ENCODE measurements at places on chromosomes 11 and 22.

DNA sequence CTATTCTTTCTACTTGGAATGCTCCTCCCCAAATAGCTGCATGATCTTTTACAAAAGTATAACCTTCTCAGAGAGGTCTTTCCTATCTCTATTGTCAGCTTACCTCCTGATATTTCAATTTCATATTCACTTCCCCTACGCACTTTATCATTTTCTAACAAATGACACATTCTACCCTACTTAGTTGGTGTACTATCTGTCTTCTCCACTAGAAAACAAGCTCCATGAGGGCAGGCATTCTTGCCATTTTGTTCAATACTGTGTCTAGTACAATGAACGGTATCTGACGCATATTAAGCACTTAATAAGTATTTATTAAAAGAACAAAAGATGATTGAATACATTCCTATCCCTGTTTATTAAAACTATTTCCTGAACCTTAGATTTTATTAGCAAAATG lies 96.5 kb upstream of the APOA1 start:
- ATAC-seq: no peak

- no peak for ATAC-seq
Observed at GRCh38 chr11:117627259-117627658, 169.8 kb downstream of the DSCAML1 start.

GRCh38 chr11:34250211-34250610 lies 107.6 kb downstream of the ABTB2 start:
- no peak for ATAC-seq

GRCh38 chr11:111231836-111232235 lies 13.7 kb upstream of the POU2AF2 start:
- ATAC-seq: no peak

DNA sequence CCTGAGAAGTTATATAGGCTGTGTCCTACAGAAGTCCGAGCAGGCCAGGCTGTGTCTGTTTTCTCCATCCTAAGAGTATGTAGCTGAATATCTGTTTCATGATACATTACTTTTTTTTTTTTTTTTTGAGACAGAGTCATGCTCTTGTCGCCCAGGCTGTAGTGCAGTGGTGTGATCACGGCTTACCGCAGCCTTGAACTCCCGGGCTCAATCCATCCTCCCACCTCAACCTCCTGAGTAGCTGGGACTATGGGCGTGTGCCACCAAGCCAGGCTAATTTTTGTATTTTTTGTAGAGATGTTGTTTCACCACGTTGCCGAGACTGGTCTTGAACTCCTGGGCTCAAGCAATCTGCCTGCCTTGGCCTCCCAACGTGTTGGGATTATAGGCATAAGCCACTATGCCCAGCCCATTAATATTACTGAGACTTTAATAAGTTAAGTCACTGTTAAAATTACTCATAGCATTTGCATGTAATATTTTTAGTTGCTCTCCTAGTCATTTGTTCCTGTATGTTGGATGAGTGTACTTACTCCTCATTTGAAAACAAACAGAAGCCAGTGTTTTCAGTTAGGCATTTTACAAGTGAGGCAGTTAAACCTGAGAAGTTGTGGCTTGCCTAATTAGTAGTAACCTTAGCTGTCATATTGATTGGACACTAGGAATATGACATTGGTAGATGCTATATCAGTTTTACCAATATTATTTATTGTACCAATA lies 26.1 kb downstream of the DRG1 start:
- peak; percentile 31 for ATAC-seq

- ATAC-seq: no peak
Observed at GRCh38 chr22:25750569-25751173, 8.7 kb downstream of the MYO18B start.

DNA sequence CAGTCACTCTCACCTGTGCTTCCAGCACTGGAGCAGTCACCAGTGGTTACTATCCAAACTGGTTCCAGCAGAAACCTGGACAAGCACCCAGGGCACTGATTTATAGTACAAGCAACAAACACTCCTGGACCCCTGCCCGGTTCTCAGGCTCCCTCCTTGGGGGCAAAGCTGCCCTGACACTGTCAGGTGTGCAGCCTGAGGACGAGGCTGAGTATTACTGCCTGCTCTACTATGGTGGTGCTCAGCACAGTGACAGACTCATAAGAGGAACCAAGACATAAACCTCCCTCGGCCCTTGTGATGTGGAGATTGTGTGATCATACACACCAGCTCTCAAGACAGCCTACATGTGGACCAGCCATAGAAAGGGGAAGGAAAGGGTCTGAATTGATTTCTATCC lies 113.3 kb downstream of the ZNF280B start:
- ATAC-seq: peak; percentile 60

- ATAC-seq: peak; percentile 30
Observed at GRCh38 chr11:46248289-46249102, 29.0 kb upstream of the CREB3L1 start.

GRCh38 chr11:27055065-27055682 lies 14.6 kb downstream of the BBOX1 start:
- ATAC-seq: no peak

- ATAC-seq: no peak
Observed at GRCh38 chr22:39246217-39246616, 1.4 kb upstream of the PDGFB start.

- no peak for ATAC-seq
Observed at GRCh38 chr11:134636071-134636470, 224.0 kb upstream of the B3GAT1 start.

GRCh38 chr11:46238078-46238966 lies 39.1 kb upstream of the CREB3L1 start:
- ATAC-seq: peak; percentile 37

- ATAC-seq: no peak
Observed at GRCh38 chr11:64229744-64230170, 591 bp upstream of the DNAJC4 start.

DNA sequence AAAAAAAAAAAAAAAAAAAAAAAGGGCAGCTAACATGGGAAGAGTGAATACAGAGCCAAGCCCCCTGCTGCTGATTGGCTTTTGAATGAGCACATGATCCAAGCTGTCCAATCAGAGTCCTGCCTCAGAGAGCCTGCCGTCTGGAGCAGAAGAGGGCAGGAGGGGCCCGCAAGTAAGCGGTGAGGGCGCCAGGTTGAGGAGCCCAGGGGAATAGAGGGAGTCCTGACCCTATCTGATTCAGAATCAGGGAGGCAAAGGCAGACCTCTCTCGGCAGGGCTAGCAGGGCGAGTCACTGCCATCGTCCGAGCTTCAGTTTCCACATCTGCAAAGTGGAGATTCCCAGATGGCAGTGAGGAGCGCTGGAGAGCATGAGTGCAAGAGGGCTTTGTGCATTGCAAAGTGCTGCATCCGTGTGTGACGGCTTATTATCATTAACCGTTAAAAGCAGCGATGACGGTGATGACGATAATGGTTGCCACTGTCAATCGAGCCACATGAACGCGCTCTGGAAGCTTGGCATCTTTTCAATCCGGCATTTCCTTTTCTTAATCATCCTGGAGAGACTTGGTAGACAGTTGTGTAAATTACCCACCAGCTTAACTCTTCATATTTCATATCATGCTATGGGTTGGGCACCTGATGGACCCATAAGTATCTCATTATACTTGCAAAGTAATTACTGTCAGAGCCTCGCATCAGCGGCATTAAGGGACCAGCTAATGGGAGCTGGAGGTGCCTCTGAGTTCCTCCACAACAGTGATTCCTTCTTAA lies 68.6 kb upstream of the ATXN10 start:
- no peak for ATAC-seq

DNA sequence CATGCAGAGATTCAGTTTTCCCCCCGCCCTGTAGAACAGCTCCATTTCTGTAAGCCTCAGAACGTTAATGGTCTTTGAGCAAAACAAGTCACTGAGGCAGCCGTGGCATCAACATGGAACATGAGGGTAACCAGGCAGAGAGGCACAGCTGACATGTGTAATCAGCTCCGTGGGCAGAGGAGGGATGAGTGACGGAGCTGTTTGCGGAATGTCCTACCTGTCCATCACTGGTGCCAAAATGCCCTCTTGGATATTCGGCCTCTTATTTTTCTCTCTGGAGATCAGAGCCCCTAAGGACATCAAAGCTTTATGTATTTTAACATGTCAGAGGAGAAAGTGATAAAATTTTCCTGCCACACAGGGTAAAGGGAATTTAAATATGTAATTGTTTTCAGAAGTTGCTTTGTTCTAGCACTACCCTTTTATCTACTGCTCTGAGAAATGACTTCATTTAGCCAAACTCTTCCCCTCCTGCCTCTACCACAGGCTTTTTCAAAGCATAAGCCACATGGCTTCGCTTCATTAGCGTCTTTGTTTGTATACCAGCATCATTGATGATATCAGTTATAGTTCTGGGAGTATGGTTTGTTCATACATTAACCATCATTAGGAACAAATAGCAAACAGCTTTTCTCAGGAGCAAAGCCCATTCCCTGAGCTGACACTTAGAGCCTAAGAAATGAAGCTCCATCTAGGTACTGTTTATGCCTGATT lies 32.9 kb downstream of the C11orf71 start:
- no peak for ATAC-seq

GRCh38 chr11:111066846-111067245 lies 178.7 kb upstream of the POU2AF2 start:
- no peak for ATAC-seq

- no peak for ATAC-seq
Observed at GRCh38 chr11:33467966-33468365, 210.8 kb downstream of the HIPK3 start.

- ATAC-seq: no peak
Observed at GRCh38 chr11:117528097-117528721, 200.6 kb downstream of the CEP164 start.

DNA sequence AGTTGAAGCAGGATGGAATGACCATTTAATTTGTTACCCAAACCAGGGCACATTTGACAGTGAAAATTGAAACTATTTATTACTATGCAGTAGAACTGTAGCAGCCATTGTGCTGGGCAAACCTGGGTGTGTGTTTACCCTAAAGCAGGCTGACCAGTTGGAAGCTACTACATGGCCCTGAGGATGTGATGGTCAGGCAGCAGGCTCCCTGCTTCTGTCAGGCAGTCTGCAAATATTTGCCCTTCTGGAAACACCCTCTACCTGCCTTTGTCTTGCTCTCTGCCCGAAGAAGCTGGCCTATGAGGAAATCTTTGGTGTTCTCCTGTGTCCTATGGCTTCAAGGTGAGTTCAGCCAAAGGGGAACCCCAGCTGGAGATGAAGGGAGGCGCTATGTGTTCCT lies 600.1 kb upstream of the KIRREL3 start:
- ATAC-seq: no peak

DNA sequence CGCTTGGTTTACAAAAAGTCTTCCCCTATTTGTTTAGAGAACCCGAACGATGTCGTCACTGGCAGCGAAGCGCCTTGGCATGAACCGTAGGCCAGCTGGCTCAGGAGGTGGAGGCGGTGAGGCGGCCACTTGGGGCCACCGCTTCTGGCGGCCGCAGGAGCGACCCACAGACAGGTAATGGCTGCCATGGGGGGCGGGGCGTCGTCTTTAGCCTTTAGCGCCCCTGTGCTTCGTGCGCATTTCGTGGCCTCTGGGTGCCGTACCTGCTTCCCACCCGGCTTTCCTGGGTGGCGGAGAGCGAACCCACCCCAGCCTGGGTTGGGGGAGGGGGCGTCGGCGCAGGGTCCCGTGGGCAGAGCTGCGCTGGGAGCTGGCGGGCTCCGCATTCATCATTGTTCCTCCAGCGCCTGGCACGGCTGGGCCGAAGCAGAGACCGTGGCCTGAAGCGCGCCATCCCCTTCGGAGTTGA lies 469 bp upstream of the OSBP2 start:
- ATAC-seq: peak; percentile 43

DNA sequence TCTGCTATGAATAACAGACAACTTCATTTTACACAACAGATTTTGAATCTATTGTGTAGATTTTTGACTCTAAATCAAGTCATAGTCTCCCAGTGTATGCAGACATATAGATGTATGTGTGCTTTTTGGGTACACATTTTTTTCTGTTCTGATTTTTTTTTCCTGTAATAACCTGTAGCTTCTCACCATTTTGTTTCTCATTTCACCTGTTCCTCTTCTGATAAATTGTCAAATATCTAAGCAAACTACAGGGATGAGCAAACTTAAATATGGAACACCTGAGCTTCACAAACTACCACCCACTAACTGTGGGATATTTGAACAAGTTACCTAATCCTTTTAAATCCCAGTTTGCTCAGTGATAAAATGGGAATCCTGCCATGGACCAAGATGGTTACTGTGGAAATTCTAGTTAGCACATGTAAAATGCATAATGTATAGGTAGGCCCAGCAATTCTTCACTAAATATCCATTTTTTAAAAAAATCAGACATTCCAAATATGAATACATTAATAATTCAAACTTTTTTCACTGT lies 15.7 kb downstream of the LGR4 start:
- no peak for ATAC-seq

GRCh38 chr22:48783821-48784266 lies 1043.8 kb downstream of the BRD1 start:
- no peak for ATAC-seq

DNA sequence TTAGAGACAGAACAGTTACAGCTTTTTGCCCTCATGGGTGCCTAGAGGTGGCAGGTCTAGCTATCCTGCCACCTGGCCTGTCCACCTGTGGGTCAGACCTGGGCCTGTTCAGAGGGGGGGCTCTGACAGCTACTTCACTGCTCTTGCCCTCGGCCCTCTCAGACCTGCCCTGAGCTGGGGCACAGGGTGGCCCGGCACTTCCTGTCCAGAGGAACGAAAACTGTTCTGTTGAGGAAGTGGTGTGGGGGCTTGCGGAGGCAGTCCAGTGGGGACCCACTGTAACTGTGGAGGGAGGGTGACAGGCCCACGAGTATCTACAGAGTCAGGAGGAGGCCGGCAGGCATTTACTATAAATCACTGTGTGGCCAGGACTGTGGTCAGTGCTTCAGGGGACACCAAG lies 16.2 kb downstream of the TESMIN start:
- peak; percentile 17 for ATAC-seq

- peak; percentile 87 for ATAC-seq
Observed at GRCh38 chr11:66568124-66568916, at the start of gene CTSF. Gene CTSF, minus strand, starts transcription at chr11:66568606. Its CDS starts 120 bp downstream, at chr11:66568486.

DNA sequence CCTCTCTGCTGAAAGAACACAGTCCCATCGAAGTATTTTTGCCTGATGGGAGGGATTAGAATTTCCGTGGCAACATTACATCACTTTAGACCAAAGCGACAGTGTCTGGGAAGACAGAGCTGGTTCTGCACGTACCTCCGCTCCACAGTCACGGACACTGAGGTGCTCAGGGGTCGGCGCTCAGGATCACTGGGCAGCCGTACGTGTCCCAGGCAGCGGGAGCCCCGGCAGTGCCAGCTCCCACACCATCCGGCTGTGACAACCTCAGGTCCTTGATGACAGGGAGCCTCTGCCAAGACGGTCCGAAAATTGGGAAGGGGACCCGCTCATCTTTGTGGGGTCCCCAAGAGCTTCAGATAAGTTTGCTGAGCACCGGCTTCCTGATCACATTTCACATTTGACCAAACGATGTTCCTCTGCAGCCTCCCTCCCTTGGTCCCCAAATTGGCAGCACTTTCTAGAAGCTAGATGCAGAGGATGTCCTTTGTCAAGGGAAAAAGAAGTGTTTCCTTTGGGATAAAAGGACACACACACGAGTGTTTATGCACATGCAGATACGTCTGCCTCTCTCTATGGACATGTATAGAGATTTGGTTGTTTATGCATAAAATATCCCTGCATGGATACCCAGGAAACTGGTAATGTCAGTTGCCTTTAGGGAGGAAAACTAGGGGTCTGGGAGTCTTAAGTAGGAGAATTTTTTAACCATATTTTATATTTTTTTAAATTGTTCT lies 61.6 kb upstream of the LINC01488 start:
- ATAC-seq: no peak
